Stimulated activated naive CD8-positive, alpha-beta T cell treated with anti-CD3 and anti-CD28 coated beads, Interleukin-15, Interleukin-2, amounts not matched to agents 100 U/mL and 50 U/mL, for 24 hours (primary cell): ENCODE measurements at places on chromosomes 3 and 15.
A peak's percentile ranks its signal among the peaks of the same experiment; 100 is the strongest.

- DNase-seq, result no peak
Observed at GRCh38 chr3:13021141-13022114, 51.8 kb downstream of the IQSEC1 start.

- DNase-seq, result no peak
Observed at GRCh38 chr15:77665530-77666295, 33.0 kb upstream of the LINGO1 start.

GRCh38 chr15:95325763-95326404 lies 1004.6 kb upstream of the NR2F2 start:
- no peak for DNase-seq

DNA sequence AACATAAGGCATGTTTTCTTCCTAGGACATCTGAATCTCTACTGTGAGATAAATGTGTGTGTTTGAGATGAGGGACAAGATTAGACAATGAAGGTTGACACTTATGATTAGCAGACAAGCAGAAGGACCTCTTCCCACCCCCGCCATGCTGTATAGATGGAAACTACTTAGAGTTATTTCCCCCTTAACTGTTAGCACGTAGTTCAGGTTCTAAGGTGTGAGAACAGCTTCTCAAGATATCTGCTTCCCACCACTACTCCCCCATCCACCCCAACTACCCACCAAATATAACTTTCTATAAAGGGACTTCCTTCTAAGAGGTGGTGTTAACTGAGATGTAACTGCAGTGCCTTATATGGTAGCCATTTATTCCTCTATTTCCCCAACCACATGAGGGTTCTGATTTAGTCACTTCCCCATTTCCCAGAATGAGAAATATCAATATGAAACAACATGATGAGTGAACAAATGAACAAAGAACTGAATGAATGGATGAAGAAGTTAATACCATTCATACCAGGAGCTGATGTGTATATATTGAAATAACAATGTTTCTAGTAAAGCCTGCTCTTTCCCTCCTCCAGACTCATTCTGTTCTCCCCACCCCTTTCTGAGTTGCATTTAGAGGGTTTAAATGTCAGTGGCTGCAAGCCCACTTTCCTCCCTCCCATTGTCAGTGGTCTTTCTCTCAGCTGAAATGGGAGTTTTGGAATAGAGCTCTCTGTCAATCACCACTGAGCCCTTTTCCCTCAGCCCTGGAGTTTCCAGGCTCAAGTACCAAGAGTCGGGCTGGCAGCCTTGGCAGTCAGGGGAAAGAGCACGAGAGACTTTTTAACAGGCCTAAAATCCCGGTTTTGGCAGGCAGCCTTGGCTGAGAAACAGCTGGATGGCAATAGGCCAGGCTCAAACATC lies 7.7 kb upstream of the RFTN1 start:
- no peak for DNase-seq

DNA sequence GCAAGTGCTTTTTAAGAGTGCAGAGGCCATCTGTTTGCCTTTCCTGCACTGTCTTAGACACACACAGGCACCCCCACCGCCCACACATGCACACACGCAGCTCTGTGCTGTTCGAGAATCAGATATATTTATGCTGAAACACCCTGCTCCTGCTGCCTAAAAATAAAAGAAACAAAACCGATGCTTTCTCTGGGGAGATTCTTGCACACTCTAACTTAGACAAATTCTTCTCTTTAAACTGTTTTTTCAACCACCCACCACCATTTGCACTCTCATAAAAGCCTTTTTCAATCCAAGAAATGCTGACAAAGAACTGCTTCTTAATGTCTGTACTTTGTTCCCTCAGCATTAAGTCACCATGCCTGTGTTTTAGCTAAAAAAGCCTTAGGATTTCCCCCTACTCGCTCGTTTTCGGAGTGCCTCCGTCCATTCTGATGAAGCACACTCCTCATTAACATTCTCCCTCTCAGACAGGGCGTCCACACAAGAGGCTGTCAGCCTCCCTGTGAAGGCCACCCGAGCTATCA lies 26.2 kb downstream of the SLC12A8 start:
- no peak for DNase-seq

- no peak for DNase-seq
Observed at GRCh38 chr3:34351882-34352777, 553.7 kb downstream of the PDCD6IP start.

GRCh38 chr3:169665264-169666075 lies 2.0 kb upstream of the MECOM start:
- DNase-seq, result no peak

- DNase-seq, result no peak
Observed at GRCh38 chr3:45639044-45639392, 44.5 kb downstream of the LIMD1 start.

DNA sequence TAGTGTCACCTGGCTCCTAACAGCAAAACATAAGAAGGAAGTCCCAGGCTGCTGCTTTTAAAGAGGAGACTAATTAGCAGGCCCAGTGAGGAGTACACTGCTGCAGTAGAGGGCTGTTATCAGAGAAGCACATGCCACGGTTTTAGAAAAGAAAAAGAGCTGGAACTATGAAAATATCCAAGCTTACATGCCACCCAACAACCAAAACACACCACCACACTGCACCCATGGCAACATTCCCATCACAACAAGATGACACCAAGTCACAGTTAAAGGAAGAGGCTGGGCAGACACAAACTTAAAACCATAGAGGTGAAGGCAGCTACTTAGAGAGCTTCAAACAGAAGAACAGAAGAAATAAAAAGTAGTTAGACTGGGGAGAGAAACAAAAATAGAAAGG lies 37.0 kb downstream of the NPTN start:
- no peak for DNase-seq

DNA sequence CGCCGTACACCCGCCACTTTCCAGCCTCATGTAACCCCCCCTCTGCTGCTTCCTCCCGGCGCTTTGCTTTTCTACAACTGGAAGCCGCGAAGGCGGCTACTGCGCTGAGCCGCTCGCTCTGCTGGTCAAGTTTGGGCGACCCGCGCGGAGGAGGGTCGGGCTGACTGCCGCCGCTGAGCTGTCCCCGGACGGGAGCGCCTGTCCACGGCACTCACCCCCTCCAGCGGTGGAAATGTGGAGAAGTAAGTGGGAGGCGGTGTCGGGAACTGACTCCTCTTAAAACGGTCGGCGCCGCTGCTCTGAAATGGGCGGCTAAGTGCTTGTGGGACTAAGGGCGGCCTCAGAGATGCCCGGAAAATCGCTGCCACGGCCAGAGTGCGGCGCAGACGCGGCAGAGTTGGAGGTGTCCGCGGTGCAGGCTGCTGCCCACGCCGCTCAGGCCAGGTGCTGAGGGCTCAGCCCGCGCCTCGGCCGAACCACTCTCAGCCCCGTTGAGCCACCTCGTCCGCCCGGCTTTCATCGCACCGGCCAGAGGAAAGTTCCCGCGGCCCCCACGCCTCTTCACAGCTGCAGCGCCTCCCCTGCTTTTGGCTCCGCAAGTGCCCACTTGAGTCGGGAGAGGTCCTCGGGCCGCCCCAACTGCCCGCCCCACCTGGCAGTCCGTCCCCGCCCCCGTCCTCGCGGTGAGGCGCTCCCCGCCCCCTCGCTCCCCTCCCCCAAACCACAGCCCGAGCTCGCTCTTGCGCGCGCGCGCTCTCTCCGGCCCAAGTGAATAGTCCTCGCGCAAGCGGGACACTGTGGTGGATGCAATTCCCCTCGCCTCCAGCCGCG lies at the start of gene EPHA6:
Gene EPHA6 (plus strand): TSS at position 775 of the 831 bp plus-strand sequence.
- peak; percentile 5 for DNase-seq

DNA sequence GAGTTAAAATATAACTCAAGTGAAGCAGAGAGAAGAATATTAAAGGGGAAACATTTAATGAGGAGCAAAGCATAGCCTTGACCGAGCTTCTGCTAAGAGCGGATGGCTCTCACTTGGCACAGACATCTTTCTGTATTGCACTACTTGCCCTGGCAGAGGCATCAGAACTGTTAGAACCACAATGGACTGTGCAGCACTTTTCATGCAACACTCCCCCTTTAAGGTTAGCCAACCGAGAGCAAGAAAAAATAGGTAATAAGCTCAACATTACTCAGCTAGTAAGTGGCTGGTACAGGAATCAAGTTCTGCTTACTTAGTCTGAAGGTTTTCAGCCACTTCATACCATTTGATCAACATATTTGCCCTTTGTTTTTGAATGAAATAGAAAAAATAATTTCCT lies 33.7 kb downstream of the CRTC3 start:
- no peak for DNase-seq

DNA sequence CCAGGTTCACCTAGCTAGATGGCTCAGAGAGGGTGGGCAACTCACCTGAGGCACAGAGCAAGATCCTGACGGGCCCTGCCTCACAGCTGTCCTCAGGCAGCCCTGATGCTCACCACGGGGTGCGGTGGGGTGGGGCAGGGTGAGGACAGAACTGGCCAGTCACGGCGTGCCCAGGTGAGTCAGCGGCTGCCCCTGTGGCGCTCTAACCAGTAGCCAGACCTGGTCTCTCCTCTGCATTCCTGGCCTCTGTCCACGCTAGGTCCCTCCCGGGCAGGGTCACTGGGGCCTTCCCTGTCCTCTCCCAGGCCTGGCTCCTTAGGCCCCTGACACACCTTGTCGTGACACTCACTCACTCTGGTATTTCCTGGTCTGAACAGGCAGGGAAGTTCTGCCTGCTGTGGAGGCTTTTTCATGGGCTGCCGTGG lies 901 bp downstream of the ALS2CL start:
- DNase-seq, result peak; percentile 11

GRCh38 chr15:63601026-63601703 lies 4.0 kb downstream of the FBXL22 start:
- DNase-seq, result peak; percentile 71

DNA sequence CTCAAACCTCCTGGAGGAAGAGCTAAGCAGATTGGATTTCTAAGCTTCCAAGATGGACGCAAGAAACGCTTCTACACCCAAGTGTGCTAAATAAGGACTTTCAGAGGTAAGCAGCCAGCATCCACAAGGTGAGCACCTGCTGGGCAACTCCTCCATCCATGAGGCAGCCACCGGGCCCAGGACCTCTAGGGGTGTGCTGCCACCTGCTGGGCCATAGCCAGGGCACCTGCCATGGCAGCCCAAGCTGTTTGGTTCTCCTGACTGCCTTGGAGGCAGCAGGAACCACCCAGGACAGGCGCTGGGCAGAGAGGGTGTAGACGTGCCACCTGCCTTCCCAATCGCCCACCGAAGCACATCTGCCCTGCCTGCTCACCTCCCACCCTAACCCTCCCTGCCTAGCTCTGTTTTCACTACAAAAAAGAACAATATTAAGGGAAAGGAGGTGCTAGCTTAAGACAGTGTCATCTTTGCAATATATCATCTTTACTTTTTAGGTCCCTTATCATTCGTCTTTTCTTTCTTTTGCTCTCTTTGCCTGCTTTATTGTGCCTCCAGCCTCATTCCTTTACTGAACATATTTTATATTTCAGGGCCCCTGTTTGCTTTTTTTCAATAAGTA lies 12.9 kb downstream of the C15orf62 start:
- peak; percentile 80 for DNase-seq
